ENCODE measurements at places on chromosomes 3 and 15.

DNA sequence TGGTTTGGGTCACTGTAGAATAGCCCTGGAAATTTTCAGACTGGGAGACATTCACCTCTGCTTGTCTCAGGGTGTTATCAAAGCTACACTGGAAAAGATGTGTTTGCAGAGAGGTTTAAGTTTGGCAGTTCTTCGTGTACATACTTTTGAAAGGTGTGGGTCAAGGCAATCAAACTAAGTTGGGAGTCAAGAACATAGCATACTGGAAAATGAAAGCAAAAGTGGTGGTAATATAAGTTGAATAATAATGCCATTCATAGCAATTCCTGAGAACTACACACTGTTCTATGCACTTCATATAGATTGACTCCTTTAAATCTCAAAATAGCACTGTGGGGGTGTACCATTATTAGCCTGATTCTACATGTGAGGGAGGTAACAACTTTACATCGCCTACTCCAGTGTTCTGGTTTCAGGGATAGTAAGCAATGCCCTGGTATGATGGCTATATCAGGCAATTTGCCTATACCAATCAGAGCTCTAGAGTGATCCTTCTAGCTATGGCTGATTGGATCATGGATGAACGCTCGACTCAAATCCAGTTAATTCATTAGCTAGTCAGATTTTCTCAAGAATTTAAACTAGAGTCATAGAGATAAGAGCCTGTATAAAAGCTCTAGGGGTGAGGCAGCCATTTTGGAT is 44.6 kb upstream of the RASGRP1 start:
- no peak for DNase-seq

DNA sequence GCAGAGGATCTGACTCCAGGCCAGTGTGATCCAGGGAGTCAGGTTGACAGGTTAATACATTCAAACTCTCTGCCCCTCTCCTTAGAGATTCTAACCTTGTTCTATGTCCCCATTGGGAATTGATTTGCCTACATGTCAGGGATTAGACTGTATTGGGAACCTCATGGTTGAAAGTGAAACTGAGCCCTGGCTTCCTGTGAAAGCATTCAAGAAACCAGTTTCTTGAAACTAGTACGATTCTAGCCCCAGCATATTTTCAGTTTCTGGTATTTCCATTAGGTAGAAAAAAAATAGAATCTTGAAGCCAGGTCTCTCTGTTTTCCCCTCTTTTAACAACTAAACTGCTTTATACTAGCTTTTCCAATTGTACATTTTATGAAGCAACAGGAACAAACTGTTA is 140.4 kb upstream of the ABI3BP start:
- no peak for DNase-seq

- DNase-seq: no peak
Observed at GRCh38 chr3:190024912-190025311, 95.8 kb downstream of the P3H2 start.

DNA sequence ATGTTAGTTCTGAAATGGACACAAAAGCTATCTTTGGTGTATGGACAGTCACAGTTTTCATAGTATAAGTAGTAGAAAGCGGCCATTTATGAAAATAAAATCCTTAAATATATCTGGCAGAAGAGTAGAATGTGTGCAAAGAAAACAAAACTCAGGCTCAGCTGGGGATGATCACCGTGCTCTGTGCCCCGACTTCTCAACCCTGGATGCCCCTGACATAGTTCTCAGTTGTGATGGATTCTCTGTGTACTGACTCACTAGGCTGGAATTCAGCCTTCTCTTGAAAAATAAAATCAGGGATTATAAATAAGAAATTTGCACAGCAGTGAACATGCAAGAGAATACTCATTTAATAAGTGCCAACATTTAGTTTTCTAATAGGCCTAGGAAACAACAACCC is 925.1 kb upstream of the NR2F2 start:
- DNase-seq: no peak

Data from BJ (cell line).